ENCODE measurements at places on chromosomes 7 and 10.

DNA sequence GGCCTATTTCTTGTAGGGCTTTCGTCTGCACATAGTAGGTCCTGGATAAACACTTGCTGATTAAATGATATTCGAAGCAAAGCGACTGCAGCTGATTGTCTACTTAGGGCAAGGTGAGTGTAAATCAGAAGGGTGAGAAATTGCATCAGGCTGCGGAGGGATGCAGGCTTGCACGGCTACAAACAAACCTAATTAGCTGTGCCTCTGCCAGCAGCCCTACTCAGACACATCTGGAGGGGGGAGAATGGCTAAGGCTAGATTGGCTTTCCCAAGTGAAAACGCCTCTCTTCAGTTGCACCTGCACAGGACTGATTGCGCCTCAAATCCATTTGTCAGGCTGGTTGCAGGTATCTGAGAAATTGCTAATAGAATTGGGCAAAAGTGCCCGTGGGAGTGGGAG, 247.5 kb downstream of the DPP6 start:
- no peak for DNase-seq

DNA sequence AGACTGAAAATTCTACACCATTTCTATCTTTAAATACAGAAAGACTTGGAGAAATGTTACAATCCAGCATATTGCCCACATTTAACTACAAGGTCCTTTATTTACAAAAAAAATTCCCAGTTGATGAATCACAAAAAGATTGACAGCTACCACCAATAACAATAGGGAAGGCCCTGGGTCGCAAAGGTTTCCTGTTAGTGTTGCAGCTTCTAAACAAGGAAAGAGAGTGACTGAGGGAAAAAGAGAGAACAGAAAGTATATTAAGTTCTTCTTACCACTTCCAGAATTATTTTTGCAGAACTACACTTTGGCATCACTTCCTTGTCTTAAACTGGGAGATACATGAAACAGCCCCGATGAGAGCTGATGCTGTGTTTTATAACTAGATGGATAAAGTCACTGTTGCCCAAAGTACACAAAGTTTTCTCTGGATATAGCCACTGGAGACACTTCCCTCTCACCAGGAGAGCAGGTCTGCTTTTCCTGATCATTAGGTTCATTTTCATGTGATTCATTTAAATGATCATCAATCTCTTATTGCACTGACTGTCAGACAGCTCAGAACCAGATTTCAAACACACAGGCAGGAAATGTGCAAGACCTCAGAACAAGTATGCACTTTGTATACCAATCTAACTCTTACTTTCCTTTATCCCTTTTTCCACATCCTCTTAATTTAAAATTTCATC, 57.0 kb downstream of the SHTN1 start:
- DNase-seq = no peak

DNA sequence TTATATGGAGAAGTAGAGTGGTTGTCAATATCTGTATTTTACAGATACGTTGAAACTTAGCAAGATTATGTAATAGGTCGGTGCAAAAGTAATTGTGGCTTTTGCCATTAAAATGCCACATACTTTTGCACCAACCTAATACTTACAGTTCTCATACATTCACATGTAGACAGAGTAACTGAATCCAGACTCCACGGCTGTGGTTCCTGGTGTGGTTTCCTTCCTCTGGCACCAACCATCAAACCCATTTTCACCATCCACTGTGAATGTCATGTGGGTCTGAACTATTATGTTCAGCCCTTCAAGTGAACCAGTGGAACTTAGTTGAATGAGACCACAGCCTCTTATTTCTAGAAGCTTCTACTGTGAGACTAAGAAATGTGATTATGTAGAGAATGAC, 31.5 kb upstream of the SLIT1 start:
- DNase-seq = no peak

DNA sequence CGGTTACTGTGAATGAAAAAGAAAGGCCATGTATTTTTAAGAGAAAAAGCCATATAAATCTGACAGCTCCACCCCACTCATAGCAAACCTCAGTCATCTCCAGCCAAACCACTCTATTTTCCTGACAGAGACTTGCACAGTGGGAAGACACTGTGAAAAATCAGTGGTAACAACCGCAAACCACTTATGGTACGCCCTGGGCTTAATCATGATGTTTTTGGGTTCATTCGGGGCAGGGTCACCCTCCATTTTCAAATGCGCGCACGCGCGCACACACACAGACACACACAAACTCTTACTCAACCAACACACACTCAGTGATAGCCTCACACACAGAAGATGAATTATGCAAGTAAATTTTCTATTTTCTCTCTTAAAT, 82.1 kb upstream of the HPS1 start:
- no peak for DNase-seq

DNA sequence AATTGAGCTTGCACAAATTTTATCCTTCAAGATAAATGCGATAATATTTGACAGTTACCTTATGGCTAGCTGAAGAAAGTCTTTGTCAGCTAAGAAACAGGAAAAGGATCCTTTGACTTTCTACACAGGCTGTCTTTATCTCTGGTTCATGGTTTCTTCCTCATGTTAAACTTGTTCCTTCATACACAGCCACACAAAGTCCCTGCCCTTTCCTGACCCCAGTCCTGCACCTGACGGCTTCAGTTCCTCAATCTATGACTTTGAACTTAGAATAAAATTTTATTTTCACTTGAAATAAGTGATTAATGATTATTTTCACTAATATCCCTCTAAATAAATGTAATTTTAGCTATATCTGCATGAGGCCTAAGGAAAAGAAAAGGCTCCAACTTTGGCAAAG, 77.8 kb upstream of the PRSS1 start:
- DNase-seq = no peak

DNA sequence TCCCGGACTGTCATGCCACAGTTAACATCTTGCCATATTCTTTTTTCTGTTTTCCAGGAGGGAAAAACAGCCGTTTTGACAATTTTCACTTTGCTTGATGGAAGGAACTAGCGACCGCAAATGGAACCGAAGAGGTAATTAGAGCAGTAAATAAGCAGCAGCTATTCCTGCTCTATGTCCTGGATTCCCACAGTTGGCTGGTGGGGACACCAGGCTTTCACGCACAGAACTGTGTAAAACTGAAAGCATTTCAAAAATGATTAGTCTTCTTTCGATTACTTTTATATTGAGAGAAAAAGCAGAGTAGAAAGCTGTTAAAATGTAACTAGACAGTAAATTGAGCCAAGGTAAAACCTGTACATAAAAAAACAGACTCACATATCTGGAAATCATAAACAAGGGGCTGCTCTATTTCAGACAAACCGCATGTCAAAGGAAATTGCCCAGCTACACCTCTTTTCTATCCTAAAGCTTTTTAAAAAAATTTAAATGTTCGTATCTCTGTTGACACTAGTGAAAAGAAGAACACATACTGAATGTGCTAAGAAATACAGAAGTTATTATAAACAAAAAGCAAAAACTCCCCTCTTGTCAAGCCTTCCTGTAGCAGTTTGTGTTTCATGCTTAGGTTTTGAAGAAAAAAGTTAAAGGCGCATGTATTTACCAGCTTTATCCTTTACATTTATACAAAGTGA, 93.4 kb downstream of the RNF216 start:
- no peak for DNase-seq

GRCh38 chr10:51100221-51100620, 25.9 kb downstream of the PRKG1 start:
- no peak for DNase-seq

GRCh38 chr7:43141091-43141490, 28.6 kb downstream of the HECW1 start:
- DNase-seq = no peak

DNA sequence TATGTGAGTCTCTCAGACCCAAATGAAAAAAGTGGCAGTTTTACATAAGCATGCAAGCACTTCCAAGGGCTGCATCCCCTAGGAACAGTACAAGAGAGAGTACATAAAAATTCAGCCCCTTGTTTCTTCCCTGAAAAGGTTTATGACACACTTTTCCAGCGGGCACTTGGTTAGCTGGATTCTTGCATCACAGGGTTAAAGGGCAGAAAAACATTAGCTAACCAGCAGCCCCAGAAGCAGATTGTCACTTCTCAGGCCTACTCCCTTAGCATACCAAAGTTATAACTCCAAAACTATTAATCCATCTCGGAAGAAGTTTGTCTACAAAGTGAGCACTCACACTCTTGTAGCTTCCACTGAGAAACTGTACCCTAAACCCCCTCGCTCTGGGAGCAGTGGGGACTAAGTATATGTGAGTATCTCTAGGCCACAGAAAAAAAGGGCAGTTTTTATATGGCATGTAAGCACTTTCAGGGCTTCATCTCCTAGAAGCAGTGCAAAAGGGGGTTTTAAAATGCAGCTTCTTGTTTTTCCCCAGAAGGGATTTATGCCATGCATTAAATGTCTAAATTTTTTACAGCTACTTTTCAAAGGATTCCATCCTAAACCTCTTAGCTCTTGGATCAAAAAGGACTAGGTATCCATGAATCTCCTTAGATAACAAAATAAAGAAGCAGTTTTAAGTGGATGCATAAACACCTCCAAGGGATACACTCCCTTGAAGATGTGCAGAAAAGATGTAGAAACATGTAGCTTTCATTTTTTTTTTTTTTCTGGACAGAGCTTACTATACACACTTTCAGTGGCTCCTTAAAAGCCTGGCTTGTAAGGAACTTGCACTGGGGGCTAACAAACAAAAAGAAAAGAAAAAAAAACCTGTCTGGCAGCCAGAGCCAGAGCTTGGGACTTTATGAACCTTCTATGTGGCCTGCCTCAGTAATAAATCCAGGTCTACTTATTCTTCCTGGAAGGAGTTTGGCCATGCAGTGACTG, 956.7 kb downstream of the CCSER2 start:
- DNase-seq = no peak

GRCh38 chr10:37582237-37582636, 275.2 kb downstream of the ZNF248 start:
- no peak for DNase-seq

- no peak for DNase-seq
Observed at GRCh38 chr10:87053577-87054181, 33.6 kb downstream of the FAM25A start.

DNA sequence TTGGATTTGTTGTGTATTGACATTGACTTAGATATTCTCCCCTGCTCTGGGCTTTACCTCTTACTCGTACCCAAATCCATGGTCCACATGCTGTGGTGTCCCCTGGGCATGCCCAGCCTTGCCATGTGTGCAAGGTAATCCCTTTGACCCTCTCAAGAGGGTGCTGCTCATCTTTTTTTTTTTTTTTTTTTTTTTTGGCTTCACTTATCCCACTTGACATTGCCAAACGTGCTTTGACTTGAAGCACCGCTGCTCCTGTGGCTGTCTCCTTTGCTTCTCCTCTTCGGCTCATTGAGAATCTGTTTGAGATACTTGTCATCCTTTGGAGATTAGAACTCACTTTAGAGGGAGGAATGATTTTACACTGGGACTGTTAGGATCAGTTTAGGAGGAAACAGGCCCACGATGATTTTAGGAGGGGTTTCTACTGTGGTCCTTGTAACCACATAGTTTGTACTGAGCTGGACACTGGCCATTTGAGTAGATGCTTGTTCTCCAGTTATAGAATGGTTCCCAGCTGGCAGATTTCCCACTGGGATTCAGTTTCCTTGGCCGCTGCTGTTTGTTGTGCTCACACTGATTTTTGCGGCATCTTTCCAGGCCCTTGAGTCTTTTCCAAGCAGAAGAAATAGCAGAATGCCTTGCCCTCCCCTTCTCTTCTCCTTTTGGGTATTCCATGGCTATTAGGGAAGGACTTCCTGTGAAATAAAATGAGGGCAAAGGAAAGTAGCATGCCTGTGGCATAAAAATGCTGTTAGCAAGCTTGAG, 184.8 kb downstream of the AUTS2 start:
- no peak for DNase-seq

GRCh38 chr10:521261-522250, 167.9 kb downstream of the DIP2C start:
- DNase-seq = no peak

GRCh38 chr10:126080291-126080825, 184.0 kb downstream of the FANK1 start:
- no peak for DNase-seq

GRCh38 chr7:148129023-148129422, 461.5 kb upstream of the C7orf33 start:
- DNase-seq = no peak

- peak; percentile 90 for DNase-seq
Observed at GRCh38 chr10:110918269-110918642, 724 bp downstream of the BBIP1 start.

DNA sequence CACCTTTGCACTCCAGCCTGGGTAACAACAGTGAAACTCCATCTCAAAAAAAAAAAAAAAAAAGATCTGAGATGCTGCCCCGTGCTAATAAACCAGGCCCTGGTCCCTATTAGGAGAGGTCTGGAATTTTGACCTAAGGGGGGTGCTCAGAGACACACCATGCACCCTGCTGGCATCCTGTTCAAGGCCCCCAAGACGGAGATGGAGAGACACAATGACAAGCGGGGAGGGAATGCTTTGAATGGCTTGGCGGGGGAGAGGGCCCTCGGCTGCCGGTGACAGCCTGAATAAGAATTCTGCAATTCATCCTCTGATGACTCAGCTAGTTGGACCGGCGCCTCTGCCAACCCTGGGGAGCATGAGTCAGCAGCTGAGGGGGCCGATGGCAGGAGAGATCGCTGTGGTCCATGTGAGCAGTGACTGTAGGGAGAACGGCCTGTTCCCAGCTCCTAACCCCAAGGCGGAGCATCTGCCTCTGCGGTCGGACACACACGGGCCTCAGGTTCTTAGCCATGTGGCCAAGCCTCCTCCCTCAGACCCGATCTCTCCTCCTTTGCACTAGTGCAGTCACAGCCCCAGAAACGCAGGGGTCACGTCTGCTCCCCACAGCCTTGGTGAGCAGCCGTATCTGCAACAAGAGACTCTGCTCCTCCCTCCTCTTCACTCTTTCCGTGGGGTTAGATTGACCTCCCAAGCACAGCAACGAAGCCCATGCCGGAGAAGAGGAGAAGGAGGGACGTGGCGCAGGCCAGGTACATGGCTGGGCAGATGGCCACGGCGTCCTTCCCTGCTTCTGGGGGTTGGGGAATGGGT, 14.9 kb downstream of the TRIM56 start:
- peak; percentile 9 for DNase-seq

DNA sequence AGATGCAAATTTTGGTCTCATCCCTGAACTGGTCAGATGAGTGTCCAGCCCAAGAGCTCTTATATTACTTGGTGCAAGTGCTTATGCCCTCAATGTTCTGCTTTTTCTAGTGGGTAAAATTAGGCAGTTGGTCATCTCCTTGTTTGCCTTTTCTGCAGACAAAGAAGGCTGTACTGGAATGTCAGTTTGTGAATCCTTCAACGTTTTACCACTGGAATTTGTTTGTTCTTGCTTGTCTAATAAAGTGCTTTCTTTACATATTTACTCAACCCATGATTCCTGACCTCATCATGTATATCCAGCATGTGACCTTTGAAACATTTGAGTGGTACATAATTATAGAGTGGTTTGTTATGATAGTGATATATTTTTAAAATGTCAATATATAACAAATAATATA, 232.2 kb upstream of the TEX47 start:
- no peak for DNase-seq

- DNase-seq = no peak
Observed at GRCh38 chr7:117435475-117436043, 8.3 kb upstream of the ASZ1 start.

- DNase-seq = no peak
Observed at GRCh38 chr10:78776756-78777155, 292.0 kb upstream of the ZMIZ1 start.
